Stimulated activated CD8-positive, alpha-beta memory T cell treated with anti-CD3 and anti-CD28 coated beads, Interleukin-4, amount 100 ng/mL, for 1 hour (primary cell): ENCODE measurements at places on chromosomes 2 and 18.
A peak's percentile ranks its signal among the peaks of the same experiment; 100 is the strongest.

DNA sequence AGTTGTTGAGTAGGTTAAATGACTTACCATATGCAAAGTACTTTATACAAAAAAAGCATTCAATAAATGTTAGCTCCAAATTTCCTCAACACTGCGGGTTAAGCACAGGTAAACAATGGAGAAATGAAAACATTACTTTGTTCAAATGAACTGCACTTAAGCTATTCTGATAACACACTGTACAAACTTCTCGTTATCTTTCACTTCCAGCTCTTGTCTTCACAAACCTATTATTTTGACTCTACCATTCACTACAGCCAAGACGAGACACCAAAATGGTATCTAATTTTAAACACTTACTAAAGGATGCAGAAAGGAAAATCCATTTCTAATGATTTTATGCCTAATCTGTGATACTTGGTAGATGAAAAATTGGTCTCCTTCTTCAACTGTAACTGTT, 43.8 kb downstream of the SLC40A1 start:
- no peak for DNase-seq

- DNase-seq: no peak
Measured at GRCh38 chr2:111930409-111930808, 32.0 kb downstream of the MERTK start.

- DNase-seq: no peak
Measured at GRCh38 chr18:13684546-13684945, 41.8 kb downstream of the FAM210A start.

DNA sequence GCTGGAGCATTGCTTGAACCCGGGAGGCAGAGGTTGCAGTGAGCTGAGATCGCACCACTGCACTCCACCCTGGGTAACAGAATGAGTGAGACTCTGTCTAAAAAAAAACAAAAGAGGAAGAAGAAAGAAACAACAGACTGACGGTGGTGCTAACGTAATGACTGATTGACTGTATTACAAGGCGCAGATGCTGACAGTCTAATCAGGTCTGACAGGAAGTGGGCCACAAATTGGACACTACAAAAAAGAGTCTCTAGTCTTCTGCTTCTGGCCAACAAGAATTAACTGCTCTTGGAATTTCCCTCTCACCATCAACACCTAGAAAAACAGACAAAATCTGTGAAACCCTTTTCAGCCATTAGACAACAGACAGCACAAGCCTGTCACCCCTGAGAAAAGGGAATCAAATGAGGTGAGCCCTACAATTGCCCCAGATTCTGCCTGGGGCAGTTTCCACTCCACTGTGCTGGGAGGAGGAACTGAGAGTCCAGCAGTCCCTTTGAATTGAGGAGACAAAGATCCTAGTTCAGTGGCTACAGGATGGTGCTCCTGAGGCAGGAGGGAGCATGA, 43.3 kb downstream of the SNED1 start:
- no peak for DNase-seq

- DNase-seq: no peak
Measured at GRCh38 chr2:135894930-135895329, 18.7 kb upstream of the MCM6 start.

GRCh38 chr2:103594823-103595222, 833.0 kb downstream of the TMEM182 start:
- DNase-seq: no peak

GRCh38 chr2:48316753-48317750, 212.9 kb upstream of the STON1 start:
- no peak for DNase-seq

DNA sequence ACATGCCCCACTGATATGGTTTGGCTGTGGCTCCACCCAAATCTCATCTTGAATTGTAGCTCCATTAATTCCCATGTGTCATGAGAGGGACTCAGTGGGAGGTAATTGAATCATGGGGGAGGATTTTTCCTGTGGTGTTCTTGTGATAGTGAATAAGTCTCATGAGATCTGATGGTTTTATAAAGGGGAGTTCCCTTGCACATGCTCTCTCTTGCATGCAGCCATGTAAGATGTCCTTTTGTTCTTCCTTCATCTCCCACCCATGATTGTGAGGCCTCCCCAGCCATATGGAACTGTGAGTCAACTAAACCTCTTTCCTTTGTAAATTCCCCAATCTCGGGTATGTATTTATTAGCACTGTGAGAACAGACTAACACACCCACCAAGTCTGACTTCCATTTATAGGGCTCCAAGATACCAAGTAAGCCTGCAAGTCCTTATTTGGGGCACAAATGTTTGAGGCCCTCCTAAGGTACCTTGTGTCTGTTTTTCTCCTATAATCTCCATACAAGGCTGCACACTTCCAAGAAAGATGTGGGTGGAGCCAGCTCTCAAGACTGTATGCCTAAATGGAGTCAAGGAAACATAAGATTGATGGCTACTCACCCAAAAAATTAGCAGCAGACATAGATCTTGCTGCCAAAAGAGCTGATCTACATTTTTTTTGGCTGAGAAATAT, 364.7 kb downstream of the TXNL1 start:
- no peak for DNase-seq

DNA sequence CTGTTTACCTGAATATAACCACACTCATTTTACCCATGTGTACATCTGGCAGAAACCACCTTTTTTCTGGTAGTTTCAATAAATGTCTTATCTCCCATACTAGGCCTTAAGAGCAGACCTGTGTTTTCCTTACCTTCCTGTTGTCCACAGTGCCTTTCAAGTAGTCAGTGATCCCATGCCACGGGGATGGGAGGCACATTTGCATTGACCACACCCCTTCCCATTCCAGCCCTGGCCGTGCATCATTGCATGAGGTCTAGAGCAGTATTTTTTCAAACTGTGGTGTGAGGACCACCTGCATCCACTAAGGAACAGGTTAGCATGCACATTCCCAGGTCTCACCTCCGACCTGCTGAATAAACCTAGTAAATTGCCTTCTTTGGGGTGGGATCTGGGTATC, 165.2 kb upstream of the FOSL2 start:
- DNase-seq: no peak

DNA sequence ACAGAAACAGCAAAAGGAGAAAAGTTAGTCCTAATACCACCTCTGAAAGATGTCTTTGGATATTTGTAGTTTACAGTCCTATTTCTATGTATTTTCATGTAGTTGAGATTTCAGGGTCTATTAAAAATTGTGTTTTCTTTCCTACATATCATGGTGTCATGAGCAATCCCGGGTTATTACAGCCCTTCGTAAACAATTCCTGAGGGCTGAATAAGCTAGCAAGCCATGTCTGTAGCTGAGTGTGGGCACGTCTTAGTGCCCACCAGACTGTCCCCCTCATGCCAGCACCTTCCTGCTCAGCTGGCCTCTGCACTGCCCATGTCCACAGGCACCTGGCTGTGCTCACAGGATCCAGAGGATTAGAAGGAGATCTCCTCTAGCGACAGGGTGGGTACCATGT, 60.6 kb downstream of the CTIF start:
- DNase-seq: no peak

DNA sequence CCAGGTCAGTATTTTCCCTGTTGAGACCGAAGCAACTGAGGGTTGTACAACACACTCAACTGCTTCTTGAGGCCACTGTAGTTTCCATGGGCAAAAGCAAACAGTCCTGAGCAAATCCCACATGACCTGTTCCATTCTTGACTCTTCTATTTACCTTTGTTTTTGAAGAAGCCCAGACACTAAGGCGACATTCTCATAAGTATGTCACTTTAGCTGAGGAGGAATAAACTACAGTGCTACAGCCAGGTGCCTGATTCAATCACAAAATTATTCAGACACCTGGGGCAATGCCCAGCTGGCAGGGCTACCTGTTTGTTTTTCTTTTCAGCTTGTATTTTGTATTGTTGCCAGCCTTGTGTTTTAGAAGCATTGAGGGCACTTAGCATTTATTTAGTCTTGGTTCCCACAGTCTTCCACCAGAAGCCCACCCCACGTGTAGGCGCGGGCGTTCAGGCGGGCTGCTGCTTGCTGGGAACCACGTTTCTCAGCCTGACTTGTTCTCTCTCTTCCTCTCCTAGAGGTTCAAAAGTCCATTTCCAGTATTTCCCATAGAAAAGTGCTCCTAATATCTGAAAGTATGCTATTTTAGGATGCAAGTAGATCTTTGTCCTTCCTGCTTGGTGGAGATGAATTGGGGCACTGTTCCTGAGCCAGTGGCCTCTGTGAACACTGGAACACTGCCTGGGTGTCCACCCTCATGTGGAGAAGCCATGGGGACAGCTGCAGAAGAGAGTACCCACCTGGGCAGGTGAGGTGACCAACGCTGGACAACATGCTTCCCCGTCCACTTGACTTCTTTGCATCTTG, 99.0 kb upstream of the COPS8 start:
- no peak for DNase-seq

- no peak for DNase-seq
Measured at GRCh38 chr2:61855318-61855613, 1.4 kb upstream of the FAM161A start.

DNA sequence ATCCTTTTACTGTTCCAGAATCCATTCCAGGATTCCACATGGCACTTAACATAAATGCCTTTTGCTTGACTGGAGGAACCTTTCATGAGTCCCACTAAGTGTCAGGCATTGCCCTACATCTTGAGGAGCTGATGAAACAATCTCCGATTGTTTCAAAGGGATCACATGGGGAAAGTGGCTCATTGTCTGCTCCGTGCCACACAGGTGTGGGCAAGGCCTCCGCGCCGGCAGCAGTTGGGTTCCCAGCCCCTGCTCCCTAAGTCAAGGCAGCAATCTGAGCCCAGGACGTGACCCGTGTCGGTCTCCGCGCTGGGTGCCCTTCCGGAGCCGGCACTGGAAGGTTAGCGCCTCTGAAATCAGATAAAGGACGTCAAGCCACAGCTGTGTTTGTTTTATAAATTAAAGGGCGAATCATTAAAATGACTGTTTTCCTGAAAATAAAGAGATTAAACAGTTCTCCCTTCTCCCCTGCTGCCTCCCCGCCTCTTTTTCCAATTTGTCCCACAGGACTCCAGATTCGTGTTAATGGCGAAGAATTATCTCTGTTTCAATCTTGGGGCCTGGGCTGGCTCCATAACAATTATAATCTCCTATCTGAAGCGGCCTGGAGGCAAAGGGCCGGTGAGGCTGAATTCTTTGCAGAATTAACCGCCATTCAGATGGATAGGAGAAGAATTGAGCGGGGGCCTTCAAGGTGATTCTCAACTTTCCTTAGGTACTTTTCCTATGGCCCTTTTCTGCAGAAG, 84.3 kb upstream of the FZD7 start:
- DNase-seq: no peak

DNA sequence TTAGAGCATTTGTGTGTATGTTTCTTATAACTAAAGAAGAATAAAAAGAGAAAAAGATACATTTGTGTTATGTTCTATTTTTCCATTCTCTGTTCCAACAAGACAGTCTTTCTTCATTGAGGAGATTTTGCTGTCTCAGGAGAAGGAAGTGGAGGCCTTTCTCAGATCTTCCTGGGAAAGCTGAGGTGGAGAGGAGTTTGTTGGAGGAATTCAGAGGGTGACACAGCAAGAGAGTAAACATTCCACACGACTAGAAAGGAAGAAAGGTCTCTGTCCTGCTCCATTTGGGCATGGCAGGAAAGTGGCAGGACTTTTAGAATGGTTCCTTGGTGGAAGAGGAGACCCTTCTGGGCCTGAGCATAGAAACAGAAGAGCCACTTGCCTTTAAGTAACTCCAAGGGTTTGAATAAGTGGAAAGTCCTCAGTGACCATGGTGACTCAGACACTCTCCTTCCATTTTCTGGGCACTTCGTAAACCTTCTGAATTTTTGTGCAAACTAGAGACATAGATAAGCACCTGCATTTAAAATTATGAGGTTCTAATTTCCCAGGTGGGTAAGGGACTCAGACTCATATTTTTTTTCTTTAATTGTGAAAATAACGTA, 52.3 kb upstream of the COL5A2 start:
- no peak for DNase-seq

DNA sequence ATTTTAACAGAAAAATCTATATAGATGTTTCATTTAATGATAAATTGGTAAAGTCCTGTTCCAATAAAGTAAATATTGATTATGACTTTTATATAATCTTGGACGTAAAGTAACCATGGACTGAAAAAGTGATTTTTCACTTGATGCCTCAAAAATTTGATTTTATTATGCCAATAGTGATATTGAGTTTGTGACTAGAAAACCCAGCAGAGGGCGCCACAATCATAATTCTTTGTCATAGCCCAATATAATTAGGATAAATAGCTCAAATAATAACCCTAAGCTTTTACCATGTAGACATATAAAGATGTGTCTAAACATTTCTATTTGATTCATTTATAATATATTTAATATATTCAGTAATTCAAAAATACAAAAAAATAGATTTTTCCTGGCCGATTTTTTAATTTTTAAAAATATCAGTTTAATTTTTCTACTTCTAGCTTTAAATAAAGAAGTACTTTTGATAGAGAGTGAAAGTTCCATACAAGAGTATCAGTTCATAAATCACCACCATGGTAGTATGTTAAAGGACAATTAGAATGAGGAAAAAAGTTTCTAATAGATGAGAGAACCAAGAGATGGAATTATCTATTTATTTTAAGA, 30.7 kb downstream of the CAMKMT start:
- peak; percentile 0 for DNase-seq

- DNase-seq: no peak
Measured at GRCh38 chr2:148577845-148578492, 66.6 kb upstream of the EPC2 start.

DNA sequence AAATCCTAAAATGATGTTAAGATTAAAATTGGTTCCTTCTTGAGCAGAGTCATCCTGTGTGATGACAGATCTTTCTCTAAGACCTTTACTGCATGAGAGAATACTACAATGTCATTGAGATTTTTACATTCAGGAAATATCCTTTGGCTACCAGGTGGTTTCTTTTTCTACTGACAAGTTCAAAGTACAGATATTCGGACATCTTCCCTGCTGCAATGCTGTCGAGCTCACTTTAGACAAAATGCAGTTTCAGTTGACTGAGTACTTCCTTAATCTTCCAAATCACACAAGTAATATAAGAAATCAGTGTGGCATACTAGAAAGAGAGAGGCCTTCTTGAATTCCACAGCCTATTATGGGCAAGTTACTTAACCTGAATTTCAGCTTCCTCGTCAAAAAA, 207.9 kb upstream of the ACVR2A start:
- DNase-seq: no peak
